Lower lobe of right lung (tissue), 2 donors: ENCODE measurements at places on chromosomes 13 and 19.
A peak's percentile ranks its signal among the peaks of the same experiment; 100 is the strongest.

DNA sequence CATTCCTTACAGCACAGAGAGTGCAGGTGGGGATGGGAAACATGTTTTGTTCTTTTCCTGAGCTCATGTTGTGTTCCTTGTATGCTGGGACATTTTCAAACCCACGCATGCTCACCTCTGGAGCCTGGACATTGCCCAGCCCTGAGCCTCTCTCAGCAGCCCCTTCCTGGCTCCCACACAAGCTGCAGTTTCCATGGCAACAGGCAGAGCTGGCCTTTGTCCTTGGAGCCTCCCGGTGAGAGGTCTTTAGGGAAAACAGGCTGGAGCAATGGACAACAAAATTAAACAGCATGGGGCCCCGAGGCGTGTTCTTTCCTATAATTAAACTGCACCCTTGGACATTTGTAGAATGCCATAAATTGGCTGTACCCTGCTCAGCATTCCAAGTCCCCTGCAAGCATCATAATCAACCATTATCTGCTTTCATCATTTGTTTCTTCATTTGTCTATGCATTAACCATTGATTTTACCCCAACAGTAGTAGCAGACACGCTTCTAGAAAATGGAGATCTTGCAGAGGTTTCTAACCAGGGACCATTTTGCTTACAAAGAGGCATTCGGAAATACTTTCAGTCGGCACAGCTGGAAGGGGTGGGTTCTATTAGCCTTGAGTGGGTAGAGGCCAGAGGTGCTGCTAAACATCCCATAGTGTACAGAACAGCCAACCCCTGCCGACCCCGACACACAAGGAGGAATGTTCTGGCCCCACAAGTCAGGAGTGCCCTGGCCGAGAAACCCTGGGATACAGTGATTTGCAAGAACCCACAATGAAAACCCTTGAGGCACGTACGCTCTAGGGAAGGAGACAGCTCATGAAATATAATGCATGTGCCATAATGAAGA, 133.4 kb upstream of the PEG3 start:
- no peak for DNase-seq

GRCh38 chr13:101773062-101773461, 320.6 kb downstream of the ITGBL1 start:
- DNase-seq, result no peak

DNA sequence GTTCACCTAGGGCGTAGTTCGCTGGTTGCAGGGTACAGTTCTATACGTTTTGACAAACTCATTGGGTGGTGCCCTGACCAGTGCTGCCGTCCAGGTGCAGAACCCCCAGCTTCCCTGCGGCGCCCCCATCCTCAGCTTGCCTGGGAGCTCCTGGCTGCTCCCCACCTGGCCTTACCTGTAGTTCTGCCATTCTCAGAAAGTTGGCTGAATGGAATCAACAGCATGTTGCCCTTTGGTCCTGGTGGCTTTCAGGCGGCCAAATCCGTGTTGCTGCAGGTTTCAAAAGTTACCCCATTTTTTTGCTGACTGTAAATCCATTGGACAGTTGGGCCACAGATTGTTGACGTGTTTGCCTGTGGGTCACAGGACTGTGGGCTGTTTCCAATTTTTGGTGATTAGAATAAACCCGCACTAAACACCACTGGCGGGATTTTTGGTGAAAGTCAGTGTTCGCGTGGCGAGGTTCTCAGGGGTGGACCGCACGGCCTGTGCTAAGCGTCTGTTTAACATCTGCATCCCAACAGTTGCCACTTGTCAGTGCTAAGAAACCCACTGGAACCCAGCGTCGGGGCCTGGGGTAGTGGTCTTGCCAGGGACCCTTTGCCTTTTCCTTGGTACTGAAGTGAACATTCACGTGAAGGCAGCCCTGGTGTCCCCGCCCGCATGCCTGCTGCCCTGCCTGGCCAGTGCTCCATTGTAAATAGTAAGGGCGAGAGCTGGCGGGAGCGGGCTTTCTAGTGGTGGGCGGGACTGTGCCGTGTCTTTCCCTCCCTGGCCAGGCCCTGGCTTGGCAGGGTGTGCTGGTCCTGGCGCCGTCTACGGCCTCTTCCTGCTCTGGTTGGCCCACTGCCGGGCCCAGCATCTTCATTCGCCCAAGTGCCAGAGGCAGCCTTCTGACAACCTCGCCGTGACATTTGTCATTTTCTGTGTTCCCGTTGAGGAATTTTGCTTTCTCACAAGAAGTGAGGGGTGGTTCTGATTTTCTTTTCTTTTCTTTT, 3.3 kb downstream of the DOT1L start:
- peak; percentile 92 for DNase-seq

DNA sequence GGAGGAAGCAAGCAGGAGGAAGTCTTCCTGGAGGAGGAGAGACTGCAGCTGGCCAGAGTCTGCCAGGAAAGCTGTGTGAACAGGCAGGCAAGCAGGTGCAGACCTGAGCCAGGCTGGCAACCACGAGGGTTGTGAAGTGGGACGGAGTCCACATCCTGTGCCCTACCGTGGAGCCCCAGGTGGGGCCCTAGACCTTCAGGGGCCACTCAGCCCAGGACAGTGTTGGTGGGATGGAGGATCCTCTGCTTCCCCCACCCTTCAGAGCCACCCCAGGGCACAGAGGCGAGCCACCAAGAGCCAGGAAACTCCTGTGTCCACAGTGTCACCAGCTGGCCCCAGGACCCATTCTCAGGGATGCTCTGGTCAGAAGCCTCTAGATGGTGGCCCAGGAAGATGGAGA, 8.4 kb upstream of the VSTM2B start:
- peak; percentile 20 for DNase-seq

GRCh38 chr13:38686577-38687245, at the start of gene FREM2:
Gene FREM2, plus strand, starts transcription at chr13:38687077. Its CDS starts 268 bp downstream, at chr13:38687345.
- DNase-seq, result peak; percentile 76
